Kidney (tissue), 22 donors: ENCODE measurements at places on chromosomes 6 and 20. TPM values are rescaled to one million over a fixed set of nuclear protein-coding genes. Genes with fewer than 3 reads are reported as not detected.

DNA sequence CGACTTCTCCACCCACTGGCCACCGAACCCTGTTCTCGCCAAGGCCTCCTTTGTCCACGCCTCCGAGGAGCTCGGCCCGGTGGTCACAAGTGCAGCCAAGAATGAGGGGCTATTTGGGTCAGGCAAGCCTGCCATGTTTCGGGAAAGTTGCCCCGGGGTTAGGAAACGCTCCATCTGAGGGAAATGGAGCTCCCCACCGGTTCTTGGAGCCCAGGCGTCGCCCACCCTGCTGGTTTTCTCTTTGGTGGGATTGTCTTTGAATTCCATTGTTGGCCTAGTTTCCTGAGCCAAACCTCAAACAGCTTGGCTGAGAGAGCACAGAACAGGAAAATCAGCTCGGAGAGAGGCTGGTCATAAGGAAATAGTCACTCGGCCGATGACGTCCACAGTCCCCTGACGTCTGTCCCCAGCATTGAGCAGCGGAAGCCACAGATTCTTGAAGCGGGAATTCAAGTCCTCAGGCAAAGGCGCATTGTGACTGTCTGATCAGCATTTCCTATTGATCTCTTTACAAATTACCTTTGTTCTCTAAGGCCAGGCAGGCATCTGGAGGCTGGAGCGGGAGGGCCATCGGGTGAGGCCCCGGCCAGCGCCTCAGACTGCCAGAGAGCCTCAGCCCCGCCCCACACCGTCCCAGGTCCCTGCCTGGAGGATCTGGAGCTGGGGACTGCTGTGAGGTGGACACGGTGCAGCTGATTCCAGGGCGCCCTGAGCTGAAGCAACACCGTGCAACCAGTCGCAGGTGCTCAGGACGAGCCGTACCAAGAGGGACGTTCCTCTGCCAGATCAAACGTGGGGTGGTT is 138.6 kb downstream of the DLL1 start:
- no peak for DNase-seq

DNA sequence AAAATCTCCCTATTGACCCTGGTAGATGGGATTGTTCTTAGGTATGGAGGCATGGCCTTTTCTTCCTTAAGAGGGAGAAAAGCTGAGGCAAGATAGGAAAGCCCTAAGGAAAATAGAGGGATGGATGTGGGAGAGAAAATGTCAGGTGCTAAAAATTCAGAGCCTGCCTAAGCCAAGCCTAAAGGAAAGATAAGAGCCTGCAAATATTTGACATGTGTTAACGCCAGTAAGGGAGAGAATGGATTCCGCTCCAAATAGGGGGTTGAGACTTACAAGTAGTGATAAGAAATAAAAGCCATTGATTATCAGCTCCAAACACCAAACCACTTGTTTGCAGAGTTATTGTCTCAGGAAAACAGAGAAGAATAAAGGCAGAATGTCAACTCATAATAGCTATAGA is 533.6 kb downstream of the PTPRT start:
- DNase-seq: no peak

GRCh38 chr20:3875378-3875974 is 13.7 kb upstream of the PANK2 start:
- DNase-seq: no peak

Gene OXT
- total RNA-seq: not detected

Gene TP53TG5
- not detected for total RNA-seq

Gene TCP11
- total RNA-seq: 0.50 TPM
